ENCODE measurements at places on chromosomes 11 and 22.

DNA sequence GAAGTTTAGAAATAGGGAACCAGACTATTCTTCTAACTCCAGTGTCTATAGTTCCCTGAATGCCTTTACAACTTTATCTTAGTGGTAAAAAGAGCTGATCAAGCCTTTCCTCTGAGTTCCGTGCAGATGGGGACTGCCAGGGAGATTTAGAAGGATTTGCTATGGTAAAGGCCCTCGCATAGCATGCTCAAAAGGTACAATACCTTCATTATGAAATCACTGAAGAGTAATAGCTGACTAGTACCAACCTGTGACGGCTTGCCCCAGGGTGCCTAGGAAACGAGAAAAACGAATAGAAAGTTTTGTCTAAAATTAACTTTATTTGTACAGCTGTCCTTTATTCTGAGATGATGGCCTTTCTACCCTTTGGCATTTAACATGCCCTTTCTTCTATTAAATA is 150.1 kb upstream of the ARHGAP42 start:
- no peak for DNase-seq

- no peak for DNase-seq
Observed at GRCh38 chr11:130223291-130223971, 63.8 kb downstream of the ST14 start.

- DNase-seq = no peak
Observed at GRCh38 chr22:43212434-43212952, 25.6 kb upstream of the TTLL12 start.

DNA sequence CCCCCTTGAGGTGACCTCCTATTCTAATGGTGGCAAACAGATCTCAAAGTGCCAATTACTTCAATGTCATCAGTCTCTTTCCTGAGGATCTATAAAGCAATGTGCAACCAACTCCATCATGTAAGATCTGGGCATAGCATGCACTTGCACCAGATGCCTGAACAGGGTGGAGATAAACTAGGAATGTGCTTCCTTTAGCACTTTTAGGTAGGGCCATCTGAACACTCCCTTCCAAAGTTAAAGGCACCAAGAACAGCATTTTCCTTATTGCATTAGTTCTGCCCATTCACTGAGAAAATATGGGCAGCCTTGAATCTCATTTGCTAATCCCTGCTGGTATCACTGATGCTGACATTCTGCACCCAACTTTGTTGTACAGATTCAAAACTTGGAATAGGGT is 112.0 kb downstream of the SGSM3 start:
- DNase-seq = no peak

GRCh38 chr22:37564111-37564711 is 3.9 kb downstream of the CDC42EP1 start:
- DNase-seq = no peak

DNA sequence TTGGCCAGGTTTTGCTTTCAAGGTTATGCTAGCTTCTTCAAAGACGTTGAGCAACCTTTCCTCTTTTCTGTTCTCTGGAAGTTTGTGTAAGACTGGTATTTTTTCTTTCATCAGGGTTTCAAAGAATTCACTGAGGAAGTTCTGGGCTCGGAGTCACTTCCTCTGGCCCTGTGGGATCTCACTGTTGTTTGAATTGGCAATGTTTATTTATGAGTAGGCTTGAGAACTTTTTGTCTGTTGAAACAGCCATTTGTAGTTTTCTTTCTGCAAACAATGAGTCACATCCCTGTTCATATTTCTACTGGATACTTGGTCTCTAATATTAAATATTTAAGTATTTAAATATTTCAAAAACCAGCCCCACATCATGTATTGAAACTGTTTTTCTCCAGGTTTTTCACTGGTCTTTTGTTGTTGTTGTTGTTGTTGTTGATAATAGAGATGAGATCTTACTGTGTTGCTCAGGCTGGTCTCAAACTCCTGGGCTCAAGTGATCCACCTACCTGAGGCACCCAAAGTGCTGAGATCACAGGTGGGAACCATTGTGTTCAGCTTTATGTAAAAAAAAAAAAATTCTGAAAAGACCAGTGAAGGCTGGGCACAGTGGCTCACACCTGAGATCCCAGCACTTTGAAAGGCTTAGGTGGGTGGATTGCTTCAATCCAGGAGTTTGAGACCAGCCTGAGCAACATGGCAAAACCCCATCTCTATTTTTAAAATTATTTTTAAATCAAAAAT is 26.9 kb downstream of the SUSD2 start:
- DNase-seq = no peak

DNA sequence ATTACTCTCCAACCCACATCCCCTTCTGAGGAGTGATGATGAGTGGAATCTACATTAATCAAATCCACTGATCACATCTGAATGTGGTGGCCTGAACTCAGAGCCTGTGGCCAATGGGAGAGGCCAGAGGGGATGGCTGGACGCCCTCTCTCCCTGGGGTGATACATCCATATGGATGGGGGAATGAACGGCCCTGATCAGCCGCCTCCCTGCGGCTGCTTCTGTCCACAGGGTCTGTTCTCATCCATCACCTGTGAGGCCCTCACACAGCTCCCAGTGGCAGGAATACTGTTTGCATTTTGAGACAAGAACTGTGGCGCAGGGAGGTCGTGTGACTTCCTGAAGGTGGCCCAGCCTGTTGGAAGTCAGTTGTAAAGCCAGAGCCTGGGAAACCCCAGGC is 78.3 kb upstream of the SHISAL1 start:
- no peak for DNase-seq

GRCh38 chr11:126834149-126834548 is 166.4 kb downstream of the KIRREL3 start:
- no peak for DNase-seq

GRCh38 chr11:78417888-78418583 is 416 bp upstream of the GAB2 start:
- DNase-seq = peak; percentile 60

DNA sequence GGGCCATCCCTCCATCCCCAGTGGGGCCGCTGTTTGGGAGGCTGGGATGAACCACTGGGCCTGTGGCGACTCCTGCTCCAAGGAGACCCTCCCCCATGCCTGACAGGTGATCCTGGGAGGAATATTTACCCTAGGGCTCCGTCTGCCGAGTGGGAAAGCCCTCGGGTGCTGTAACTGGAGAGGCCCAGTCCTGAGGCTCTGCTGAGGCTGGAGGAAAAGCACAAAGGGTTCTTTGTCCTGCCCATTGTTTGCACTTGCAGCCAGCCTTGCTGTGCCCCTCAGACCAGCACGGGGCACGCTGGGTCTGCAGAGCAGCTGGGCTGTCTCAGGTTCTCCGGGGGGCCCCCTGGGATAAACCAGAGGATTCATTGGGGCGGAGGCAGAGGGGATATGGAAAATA is 321.1 kb downstream of the MN1 start:
- DNase-seq = no peak

GRCh38 chr11:113849713-113850112 is 25.7 kb downstream of the USP28 start:
- no peak for DNase-seq

DNA sequence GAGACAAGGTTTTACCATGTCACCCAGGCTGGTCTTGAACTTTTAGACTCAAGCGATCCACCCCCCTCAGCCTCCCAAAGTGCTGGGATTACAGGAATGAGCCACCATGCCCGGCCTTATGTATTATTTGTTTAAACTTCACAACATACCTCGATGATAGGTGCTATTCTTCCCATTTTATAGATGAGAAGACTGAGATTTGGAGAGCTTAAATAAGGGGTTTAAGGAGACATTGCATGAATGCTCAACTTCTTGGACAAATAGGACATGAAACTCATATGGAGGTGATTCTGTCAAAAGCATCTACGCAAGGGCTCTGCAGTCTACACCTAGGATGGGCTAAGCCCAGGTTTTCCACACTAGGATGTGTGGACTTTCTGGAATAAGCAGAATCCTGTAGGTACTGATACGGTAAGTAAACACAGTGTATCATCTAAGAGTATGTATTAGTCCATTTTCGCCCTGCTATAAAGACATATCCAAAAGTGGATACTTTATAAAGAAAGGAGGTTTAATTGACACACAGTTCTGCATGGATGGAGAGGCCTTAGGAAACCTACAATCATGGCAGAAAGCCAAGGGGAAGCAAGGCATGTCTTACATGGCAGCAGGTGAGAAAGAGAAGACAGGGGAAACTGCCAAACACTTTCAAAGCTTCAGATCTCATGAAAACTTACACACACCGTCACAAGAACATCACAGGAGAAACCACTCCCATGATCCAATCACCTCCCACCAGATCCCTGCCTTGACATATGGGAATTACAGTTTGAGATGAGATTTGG is 62.8 kb upstream of the CAPRIN1 start:
- no peak for DNase-seq

- no peak for DNase-seq
Observed at GRCh38 chr11:114598461-114598860, 2.9 kb upstream of the NXPE4 start.

DNA sequence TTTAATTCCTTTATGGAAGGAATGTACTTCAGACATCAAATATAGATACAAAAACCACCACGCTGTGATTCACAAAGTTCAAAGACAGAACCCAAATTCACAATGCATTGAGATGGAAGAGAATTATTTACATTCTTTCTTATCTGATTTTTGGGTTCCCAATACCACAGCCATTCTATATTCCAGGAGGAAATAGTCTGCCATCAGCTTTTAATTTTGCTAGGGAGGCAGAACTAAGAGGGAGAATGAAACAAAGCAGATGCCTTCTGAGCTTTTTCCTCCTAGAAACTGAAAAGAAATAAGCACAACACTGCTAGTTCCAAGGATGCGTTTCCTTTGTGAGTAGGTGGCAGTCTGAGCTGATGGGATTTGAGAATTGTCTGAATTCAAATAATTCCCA is 283.0 kb upstream of the NARS2 start:
- no peak for DNase-seq

- DNase-seq = no peak
Observed at GRCh38 chr11:73598719-73599379, 937 bp upstream of the FAM168A start.

DNA sequence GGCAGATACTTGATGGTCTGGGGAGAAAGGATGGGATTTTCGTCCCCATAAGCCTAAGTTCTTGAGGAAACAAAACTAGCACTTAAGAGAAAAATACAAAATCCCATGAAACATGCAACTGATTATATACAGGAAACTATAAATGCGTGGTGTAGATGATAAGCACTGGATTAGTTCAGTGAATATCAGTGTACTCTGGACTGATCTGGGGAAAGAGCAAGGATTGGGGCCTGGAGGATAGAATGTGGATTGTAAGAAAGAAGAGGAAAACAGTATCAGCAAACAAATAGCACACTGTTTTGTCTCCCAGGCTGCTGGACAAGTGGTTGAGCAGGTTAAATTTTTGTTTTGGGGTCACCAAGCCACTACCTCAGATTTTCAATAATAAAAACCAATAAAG is 49.8 kb downstream of the DCUN1D5 start:
- DNase-seq = no peak

- DNase-seq = no peak
Observed at GRCh38 chr11:81112718-81113117, 1620.9 kb downstream of the FAM181B start.

DNA sequence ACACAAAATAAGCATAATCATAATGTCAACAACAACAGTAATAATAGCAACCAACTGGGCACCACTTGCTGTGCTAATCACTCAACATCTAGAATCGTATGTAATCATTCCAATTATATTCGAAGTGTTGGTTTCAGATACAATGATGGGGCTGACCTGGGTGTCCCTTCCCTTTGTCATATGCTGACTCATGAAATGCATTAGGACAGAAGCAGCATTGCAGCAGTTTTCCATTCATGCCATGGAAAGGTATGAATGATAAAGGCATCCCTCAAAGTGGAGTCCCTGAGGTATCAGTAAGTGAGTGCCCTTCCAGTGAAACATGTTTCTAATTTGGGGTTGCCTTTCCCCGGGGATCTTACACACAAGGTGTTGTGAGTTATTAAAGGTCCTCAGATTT is 46.3 kb upstream of the ANO3 start:
- DNase-seq = no peak

DNA sequence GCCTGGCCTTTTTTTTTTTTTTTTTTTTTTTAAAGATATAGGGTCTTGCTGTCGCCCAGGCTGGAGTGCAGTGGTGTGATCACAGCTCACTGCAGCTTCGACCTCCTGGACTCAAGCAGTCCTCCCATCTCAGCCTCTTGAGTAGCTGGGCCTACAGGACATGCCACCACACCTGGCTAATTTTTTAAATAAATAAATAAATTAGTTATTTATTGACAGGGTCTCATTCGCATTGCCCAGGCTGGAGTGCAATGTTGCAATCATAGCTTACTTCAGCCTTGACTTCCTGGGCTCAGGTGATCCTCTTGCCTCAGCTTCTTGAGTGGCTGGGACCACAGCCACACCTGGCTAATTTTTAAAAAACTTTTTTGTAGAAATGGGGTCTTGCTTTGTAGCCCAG is 10.5 kb downstream of the AP2A2 start:
- DNase-seq = no peak

DNA sequence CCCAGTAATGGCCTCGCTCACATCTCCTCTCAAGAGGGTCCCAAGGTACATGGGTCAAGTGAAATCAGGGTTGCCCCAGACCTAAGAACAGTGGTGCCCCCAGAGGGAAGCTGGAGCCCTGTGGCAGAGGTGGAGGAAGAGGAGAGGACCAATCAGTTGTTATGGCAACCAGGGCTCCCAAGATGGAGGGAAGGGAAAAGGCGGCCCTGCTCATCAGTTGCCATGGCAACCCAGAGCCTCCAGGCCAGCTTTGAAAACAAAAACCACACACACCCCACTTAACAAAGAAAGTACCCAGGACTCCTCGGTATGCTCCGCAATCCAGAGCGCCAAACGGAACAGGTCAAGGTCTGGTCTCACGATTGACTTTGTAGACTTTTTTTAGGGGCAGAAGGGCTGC is 53.5 kb upstream of the SLC35C1 start:
- DNase-seq = no peak

DNA sequence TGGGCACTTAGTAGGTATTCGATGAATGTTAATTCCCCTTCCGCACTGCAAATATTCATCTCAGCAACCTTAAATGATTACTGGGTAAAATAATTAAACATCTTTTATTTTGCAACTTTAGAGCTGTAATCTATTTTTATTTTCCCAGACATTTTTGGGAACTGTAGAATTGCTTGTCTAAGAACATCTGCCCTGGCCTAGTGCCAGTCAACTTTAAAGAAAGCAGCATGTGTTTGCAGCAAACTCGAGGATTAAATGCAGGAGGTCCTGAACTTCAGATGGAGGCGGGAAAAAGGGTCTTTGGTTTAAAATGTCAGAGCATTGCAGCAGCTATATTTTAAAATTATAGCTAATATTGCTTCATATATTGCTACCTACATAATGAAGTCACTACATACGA is 190.0 kb downstream of the PGR start:
- no peak for DNase-seq

- DNase-seq = no peak
Observed at GRCh38 chr11:3615998-3616397, 25.8 kb downstream of the ART5 start.
